Esophagus squamous epithelium (tissue), 5 donors: ENCODE measurements at places on chromosomes 4 and X.

DNA sequence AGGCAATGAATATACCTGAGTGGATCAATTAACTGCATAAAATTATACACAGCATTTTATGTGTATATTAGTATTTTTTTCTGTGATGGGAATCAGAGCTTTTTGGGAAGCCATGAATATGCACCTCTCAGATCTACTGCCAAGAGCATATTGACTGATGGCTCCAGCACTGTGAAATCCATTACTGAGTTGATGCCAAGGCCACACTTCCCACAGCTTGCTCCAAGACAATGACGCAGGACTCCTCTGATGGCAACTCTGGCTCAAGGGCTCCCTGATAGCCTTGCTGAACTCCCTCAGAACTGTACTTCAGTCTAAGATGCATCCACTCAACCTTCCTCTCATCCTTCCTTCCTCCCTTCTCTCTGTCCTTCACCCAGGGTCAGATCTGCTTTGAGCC lies 82.7 kb downstream of the OTC start:
- no peak for DNase-seq

GRCh38 chr4:168441412-168441811 lies 38.9 kb downstream of the DDX60L start:
- DNase-seq = no peak

DNA sequence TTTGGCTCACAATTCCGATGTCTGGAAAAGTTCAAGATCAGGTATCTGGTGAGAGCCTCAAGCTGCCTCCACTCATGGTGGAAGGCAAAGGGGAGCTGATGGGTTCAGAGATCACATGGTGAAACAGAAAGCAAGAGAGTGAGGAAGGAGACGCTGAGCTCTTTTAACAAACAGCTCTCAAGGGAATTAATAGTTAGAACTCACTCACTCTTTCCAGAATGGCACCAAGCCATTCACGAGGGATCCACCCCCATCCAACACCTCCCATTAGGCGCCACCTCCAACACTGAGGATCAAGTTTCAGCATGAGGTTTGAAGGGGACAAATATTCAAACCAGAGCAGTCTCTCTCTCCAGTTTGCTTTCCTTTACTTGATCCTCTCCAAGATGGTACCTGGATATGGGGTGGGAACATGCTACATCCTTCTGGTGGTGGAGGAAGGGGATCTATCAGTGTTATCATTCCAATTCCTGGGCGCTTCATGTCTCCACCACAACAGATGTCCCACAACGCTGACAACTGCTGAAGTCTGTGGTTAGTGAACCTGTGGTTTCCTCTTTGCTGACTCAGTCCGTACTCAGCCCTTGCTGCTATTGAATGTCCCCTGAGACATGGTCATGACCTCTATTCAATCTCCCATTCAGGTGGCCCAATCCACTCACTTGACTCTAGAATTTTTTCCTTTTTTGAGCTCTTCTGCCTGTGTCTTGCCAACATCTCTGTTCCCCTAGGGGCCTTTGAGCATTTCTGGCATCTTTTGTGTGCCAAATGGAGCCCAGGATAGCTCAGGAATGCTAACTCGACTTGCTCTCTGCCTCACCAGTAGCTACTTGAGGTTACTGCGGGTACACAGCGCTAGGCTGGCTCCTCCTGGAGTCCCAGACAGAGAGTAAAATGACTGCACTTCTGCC lies 395.2 kb downstream of the MID1IP1 start:
- no peak for DNase-seq

DNA sequence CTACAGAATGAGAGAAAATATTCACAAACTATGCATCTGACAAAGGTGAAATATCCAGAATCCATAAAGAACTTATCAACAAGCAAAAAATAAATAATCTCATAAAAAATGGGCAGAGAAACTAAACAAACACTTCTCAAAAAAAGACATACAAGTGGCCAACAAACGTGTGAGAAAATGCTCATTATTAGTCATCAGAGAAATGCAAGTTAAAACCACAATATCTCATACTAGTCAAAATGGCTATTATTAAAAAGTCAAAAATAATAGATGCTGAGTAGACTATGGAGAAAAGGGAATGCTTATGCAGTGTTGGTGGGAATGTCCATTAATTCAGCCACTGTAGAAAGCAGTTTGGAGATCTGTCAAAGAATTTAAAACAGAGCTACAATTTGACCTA lies 533.3 kb downstream of the TMA16 start:
- no peak for DNase-seq

- DNase-seq = no peak
Measured at GRCh38 chr4:23923840-23924239, 34.0 kb upstream of the PPARGC1A start.

- DNase-seq = no peak
Measured at GRCh38 chrX:143296521-143296920, 220.8 kb downstream of the SPANXN3 start.

GRCh38 chr4:55896622-55897021 lies 43.2 kb downstream of the EXOC1 start:
- DNase-seq = no peak

- no peak for DNase-seq
Measured at GRCh38 chr4:71186566-71187403, 152.0 kb upstream of the SLC4A4 start.

- no peak for DNase-seq
Measured at GRCh38 chr4:180947425-180947824, 1295.8 kb upstream of the TENM3 start.

GRCh38 chrX:17052793-17053192 lies 106.3 kb downstream of the REPS2 start:
- no peak for DNase-seq
